ENCODE measurements at places on chromosomes 2 and 18.

DNA sequence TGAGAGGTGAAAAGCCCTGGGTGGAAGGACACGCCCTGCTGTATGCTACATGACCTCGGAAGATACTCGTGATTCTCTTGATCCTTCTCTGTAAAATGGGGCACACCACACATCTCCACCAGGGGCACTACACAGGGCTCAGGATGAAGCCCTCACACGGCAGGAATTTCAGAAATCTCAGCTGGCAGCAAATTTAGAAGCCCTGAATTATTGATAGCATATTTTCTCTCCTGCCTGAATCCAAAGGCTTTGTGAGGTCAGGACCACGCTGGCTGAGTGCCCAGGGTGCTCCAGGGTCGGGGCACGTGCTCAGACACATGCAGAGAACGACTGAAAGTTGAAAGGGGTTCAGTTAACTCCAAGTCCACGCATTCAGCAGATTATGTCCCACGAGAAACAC, 42.1 kb upstream of the GALR1 start:
- peak; percentile 61 for DNase-seq

GRCh38 chr18:24262087-24262486, 123.2 kb downstream of the CABYR start:
- no peak for DNase-seq

- DNase-seq, result no peak
Measured at GRCh38 chr2:150062416-150062815, 425.1 kb downstream of the RND3 start.

DNA sequence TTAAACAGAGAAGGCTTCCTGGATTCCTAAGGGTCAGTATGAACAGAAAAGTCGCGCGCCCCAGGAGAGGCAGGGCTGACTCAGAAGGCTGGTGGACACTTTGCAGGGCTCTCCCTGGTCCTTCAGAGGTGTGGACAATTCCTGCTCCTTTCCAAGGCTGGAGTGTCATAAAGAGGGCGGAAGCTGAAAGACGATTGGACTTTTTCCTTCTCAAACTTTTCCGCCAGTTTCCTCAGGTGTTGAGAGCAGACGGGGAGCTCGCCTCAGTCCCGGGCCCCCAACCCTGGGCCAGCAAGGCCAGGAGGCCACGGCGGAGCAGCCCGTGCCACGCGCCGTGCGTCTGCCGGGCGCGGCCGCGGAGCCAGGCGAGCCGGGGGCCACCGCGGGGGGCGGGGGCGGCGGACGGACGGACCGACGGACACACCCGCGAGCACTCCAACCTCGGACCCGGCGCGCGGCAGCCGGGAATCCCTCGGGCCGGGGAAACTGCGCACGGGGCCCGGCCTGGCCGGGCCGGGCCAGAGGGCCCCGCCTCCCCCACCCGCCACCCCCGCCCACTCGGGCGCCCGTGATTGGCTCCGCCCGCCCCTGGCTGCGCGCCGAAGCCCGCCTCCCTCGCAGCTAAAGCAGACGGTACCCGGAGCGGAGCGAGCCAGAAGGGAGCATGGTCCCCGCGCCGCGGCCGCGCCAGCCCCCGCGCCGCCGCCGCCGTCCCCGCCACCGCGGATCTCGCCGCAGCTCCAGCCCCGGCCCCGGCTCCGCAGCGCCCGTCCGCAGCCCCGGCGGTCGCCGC, at the start of gene KLHL29:
Gene KLHL29 (plus strand): TSS at position 629 of the 793 bp plus-strand sequence. CDS start 177,018 bp downstream, outside the sequence.
- DNase-seq, result peak; percentile 83

- no peak for DNase-seq
Measured at GRCh38 chr2:201021914-201022313, 49.6 kb downstream of the HYCC2 start.

DNA sequence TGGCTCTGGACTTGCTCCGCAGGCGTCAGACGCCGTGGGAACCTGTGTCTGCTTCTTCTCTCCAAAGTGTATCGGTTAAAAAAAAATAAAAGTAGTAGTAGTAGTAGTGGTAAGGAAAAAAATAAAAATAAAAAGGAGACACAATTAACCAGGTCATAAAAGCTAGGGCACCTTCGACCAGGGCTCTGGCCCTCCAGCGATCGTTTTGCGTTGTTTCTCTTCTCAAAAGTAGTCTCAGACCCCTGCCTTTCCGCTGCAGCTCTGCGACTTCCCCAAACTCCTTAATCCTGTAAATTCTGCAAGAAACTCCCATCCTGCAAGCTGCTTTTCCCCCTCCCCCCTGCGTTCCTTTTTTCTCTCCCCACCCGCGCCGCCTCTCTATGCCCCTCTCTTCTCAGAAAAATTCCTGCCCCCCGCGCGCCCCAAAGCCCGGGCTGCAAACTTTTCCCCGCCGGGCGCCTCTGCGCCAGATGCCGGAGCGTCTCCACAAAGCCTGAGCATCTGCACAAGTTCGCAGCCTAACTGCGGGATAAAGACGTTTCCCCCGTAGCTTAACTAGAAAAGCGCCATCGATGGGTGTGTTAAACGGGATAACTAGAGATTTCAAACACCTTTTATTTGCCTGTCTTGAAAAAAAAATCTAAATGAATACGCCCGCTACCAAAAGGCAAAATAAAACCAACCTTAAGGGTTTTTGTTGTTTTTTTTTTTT, 1.8 kb upstream of the SALL3 start:
- no peak for DNase-seq

- DNase-seq, result no peak
Measured at GRCh38 chr2:223758131-223758840, 79.1 kb downstream of the AP1S3 start.

GRCh38 chr2:204657024-204657423, 111.7 kb downstream of the PARD3B start:
- DNase-seq, result no peak

DNA sequence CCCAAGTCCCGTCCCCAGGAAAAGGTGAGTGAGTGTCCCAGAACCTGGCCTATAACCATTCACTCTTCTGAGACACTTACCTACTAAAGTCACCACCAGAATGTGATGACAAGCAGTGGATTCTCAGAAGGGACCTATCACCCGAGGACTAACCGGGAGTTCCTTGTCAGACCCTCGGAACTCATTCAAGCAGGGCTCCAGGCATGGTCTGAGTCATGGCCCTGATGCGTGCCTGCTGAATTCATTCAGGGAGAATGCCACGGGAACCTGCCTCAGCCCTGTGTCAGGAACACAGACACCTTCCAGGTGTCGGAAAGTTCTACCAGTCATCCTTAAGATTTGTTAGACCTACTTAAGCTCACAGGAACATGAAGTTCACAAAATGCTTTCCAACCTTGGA, 29.8 kb downstream of the ALPK2 start:
- DNase-seq, result no peak

DNA sequence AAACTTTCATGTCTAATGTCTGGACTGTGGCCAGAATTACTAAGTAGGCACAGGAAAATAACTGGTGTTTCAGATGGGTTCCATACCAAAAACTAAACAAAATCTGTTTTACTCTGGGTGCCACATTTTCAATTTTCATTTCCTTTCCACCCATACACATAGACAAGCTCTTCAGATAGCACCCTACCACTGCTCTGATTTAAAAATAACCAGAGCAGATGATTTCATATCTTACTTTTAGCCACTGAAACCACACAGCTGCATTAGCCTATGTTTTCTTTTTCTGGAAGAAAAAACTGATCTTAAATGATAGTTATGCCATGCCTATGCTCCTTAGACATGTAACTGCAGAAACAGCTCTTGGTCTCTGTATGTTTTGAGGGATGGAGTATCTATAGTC, 647.6 kb downstream of the CPS1 start:
- DNase-seq, result no peak

DNA sequence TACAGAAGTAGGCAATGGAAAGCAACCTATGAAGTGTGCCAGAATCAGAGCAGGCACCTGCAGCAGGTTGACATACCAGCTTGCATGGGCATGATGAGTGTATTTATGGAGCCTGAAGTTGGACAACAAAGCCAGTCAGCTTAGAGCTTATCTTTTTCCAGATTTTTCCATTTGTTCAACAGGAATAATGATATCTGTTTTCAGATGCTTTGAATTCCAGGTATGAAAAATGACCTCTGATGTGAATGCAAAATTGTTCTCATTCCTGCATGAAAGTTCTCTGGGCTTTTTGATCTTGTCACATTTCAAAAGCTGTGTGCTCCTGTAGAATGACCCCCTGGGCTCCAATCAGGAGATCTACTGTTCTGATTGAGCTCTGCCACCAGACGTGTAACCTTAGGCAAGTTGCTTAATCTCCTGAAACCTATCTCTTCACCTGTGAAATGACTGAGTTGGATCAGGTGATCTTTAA, 38.2 kb upstream of the VIT start:
- no peak for DNase-seq

DNA sequence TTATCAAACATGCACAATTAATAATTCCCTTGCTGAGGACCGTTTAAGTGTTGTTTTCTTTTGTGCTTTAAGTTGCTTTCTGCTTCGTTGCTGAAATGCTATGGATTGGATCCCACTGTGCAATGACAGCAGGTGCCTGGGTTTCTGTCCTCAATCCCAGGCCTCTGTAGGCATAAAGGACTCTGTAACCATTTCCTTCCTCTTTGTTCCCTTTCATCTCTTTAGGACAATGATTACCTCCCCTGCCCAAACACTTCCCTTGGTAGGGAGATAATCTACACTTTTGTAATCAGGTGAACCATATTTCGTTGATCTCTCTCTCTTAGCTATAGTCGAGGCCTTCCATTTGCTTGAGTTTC, 58.6 kb upstream of the LYPD6B start:
- no peak for DNase-seq

DNA sequence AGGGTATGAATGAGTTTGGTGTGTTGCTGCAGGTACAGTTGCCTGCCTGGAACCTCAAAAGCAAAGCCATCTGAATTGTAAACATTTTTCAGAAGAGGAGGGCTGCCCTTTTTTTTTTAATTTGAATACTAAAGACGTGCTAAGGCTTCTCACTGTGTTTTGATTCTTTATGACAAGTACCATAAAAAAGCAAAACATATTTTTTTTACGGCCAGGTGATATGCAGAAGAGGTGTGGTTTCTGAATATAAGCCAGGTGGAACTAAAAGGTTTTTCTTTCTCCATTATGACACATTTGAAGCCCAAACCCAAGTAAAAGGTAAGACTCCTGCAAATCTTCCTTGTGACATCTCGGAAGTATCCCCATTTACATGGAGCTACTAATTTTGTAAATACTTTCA, 246.3 kb downstream of the IRS1 start:
- DNase-seq, result no peak

GRCh38 chr2:181306785-181307184, 150.4 kb upstream of the ITGA4 start:
- DNase-seq, result no peak

- no peak for DNase-seq
Measured at GRCh38 chr18:35971661-35972196, 750 bp upstream of the RMP24 start.

DNA sequence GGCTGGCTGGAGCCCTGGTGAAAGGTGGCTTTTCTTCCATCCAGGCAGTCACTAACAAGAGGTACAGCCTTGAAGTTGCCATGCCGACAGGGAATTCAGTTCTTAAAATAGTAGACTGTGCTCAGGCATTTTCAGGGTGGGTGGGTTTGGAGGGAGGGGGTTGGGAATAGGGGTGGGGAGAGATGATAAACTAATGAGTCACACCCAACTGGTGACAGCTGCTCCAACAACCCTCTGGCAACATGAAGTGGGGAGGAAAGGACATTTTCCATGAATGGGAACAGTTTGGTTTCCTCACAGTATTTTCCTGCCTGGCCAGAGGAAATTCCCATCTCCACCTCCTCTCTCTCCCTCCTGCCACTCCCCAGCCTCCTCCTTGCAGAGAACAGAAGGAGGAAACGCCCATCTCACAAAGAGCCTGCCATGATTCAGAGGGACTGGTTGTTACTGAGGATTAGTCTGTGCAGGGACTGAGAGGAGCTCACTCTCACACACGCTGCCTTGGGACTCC, 113.0 kb upstream of the SLC1A4 start:
- peak; percentile 8 for DNase-seq

- no peak for DNase-seq
Measured at GRCh38 chr2:11661891-11662435, 8.0 kb downstream of the NTSR2 start.

DNA sequence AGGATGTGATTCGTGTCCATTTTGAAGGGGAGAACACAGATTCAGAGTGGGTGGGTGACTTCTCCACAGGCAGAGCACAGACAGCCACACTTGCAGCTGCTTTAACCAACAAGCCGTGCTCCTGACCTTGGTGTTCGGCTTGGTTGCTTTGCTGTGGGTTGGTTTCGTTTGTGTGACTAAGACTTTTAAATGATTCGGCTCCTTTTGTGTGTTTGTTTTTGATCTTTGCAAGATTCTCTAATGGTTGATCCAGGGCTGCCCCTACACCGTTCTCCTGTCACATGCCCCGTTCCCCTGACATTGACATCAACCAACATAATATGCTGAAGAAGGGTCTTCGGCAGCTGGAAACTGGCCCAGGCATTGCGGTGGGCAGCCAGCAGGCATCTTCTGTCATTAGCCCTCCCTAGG, 95.9 kb upstream of the MBOAT2 start:
- peak; percentile 60 for DNase-seq

DNA sequence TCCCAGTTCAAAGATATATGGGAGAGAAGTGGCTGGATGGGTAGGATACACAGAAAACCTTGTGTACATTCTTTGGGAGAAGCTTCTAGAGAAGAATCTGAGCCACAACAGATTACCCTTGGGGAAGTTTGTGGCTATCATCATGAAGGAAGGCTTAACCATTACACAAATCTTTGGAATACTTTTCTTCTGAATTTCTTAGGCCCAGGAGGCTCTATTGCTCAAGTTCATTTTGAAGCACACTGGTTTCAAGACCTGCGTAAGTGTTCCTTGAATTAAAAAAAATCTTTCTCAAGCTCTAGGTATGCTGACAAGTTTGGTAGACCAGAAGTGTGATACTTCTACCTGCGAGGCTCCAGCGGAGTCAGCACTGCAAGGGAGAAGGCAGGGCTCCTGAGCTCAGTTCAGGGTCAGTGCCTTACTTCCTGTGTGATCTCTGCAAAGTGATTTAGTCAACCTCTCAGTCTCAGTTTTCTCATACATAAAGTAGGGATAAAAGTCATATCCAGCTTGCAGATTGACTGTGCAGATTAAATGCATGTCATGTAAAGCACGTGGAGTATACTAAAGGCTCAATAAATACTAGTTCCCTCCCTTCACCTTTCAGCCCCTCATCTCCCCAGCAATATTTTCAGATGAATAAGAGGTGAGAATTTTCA, 438.6 kb downstream of the DLGAP1 start:
- no peak for DNase-seq

GRCh38 chr2:113806217-113806913, 49.9 kb upstream of the SLC35F5 start:
- no peak for DNase-seq

- no peak for DNase-seq
Measured at GRCh38 chr2:217160103-217160743, 300.4 kb upstream of the TNP1 start.

- DNase-seq, result no peak
Measured at GRCh38 chr18:9697121-9697520, 11.0 kb upstream of the RAB31 start.

DNA sequence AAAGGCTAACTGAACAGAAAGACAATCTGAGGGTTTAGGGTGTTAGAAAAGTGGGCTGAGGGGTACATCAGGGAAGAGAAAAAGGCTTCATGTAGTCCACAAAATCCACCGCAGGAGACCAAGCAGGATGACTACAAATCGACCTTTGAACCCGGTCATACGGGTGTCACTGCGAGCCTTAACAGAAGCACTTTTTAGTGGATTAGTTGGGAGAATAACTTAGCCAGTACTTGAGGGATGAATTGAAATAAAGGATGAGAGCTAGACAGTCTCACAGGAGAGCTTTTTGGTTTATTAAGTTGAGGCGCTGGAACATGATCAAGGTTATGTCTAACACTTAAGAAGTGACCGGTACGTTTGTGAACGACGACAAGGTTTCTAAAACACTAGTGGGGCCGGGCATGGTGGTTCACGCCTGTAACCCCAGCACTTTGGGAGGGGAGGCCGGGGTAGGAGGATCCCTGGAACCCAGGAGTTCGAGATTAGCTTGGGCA, 217.7 kb downstream of the MCFD2 start:
- no peak for DNase-seq
